WTC11 (cell line): ENCODE measurements at places on chromosomes 4 and X. TPM values are rescaled to one million over a fixed set of nuclear protein-coding genes. Genes with fewer than 3 reads are reported as not detected.

GRCh38 chr4:70873216-70873615 lies 29.0 kb upstream of the MOB1B start:
- no peak for DNase-seq

GRCh38 chrX:45022150-45022549 lies 149.2 kb downstream of the KDM6A start:
- no peak for DNase-seq

GRCh38 chr4:38210396-38211114 lies 250.4 kb downstream of the PTTG2 start:
- no peak for DNase-seq

GRCh38 chr4:177371461-177371860 lies 61.8 kb downstream of the NEIL3 start:
- DNase-seq, result no peak

GRCh38 chr4:6468376-6468775 lies 4.0 kb downstream of the PPP2R2C start:
- DNase-seq, result no peak

GRCh38 chr4:140497405-140497746 lies 717 bp downstream of the MGAT4D start:
- peak; percentile 24 for DNase-seq

GRCh38 chr4:15989424-15989823 lies 26.4 kb upstream of the FGFBP2 start:
- DNase-seq, result no peak

GRCh38 chr4:177087060-177087459 lies 222.6 kb upstream of the NEIL3 start:
- no peak for DNase-seq

DNA sequence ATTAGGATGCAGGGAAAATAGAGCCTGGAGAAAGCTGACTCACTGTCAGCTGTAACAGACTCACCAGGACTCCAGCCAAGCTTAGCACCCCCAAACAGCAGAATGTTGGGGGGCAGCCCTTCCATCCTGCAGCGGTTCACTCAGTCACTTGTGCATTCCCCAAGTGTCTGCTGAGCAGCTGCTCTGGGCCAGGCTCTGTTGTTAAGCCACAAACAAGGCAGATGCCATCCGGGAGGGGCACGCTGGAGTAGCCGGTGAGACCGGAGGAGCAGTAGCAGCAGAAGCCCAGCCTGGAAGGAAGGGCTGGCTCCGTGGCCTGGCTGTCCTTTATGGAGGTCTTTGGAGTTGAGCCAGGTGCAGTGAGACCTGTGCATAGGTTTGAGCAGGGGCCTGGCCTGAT lies 22.0 kb downstream of the CCNQ start:
- no peak for DNase-seq

DNA sequence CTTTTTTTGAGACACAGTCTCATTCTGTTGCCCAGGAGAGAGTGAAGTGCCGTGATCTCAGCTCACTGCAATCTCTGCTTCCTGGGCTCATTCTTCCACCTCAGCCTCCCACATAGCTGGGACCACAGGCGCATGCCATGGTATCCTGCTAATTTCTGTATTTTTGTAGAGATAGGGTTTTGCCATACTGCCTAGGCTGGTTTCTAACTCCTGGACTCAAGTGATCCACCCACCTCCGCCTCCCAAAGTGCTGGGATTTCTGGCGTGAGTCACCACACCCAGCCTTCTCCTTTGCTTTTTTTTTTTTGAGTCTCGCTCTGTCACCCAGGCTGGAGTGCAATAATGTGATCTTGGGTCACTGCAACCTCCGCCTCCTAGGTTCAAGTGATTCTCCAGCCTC lies 94.1 kb downstream of the PDS5A start:
- DNase-seq, result no peak

DNA sequence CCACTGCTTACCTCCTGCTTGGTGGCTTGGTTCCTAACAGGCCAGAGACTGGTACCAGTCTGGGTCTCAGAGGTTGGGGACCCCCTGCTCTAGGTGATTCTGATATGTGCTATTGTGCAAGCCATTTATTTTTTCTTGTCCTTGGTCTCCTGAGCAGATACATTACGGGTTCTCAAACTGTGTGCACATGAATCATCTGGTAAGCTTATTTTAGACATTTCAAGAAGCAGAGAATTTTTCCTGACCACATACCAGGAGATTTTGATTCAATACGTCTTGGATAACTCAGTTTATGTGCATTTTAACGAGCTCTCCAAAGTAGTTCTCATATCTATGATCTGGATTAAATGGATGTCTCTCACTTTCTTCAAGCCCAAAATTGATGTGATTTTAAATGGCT lies 77.2 kb downstream of the FHIP1A start:
- DNase-seq, result no peak

DNA sequence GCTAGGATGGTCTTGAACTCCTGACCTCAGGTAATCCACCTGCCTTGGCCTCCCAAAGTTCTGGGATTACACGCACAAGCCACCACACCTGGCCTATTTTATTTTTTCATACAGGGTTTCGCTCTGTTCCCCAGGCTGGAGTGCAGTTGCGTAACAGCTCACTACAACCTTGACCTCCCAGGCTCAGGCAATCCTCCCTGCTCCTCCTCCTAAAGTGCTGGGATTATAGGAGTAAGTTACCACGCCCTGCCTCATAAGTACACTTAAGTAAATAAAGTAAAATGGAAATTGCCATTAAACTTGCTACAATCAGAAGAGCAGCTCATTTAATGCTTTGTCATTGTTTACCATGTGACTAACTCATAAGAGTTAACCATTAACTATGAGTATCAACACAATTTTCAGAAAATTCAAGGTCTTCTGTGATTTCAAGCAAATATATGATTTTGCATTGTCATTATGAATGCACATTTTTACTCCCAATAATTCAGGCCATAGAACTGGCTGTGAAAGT lies 12.3 kb downstream of the UGDH start:
- DNase-seq, result no peak

- no peak for DNase-seq
Observed at GRCh38 chr4:141788169-141788915, 152.0 kb downstream of the IL15 start.

GRCh38 chrX:70117738-70118137 lies 15.5 kb upstream of the IGBP1 start:
- DNase-seq, result no peak

- no peak for DNase-seq
Observed at GRCh38 chrX:45449982-45450381, 249.3 kb upstream of the DIPK2B start.

- no peak for DNase-seq
Observed at GRCh38 chrX:29555465-29556091, 659.8 kb upstream of the MAGEB2 start.

DNA sequence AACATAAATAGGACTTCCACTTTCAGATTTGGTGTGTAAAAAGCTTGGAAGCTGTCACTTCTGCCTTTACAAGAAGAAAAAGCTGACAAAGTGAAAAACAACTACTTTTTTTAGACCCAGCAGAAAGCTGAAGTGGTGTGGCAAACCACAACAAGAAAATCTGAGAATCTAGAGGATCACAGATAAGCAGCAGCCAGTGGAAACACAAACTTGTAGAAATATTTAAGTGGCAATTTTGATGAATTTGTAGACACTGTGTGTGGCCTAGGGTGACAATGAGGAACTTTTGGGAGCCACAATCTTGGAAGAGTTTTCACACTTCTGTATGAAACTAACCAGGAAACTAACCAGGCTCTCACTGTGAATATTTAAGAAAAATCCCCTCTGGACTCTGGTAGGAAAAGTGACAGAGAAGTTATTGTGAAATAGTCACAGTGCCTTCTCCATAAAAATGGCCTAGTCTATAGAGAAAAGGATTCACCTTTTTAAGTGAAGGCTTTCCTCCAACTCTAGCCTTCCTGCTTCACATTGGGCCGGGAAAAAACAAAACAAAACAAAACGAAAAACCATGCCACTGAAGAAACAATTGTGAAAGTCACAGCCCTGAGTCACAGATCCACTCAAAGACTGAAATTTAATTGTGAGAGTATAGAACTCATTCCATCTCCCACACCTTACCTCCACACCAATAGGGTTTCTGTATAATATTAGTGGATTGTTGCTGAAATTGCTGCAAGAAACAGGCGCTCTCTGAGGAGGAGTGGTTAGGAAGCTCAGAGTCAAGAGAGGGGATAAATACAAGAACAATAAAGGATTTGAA lies 26.7 kb upstream of the GUCY1A1 start:
- no peak for DNase-seq

GRCh38 chr4:98521486-98521885 lies 136.9 kb downstream of the TSPAN5 start:
- DNase-seq, result no peak

GRCh38 chr4:44157611-44158277 lies 290.9 kb downstream of the KCTD8 start:
- DNase-seq, result no peak

DNA sequence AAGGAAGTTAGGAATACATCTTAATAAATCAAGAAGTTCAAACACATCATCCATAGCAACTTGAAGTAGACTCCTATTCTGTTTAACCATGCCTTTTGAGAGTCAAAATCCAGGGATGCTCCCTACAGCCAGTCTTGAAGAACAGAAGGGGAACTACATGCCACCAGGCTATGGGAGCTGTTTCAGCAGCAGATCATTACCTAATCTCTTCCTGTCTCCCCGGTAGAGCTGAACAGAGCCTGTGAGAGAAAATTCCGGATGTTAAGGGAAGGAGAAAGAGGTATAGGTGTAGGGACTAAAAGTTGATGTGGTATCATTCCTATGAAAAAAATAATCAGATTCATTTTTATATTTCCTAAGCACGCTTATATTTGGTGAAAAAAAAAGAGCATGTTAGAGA lies 352.2 kb downstream of the SPRY1 start:
- DNase-seq, result no peak

DNA sequence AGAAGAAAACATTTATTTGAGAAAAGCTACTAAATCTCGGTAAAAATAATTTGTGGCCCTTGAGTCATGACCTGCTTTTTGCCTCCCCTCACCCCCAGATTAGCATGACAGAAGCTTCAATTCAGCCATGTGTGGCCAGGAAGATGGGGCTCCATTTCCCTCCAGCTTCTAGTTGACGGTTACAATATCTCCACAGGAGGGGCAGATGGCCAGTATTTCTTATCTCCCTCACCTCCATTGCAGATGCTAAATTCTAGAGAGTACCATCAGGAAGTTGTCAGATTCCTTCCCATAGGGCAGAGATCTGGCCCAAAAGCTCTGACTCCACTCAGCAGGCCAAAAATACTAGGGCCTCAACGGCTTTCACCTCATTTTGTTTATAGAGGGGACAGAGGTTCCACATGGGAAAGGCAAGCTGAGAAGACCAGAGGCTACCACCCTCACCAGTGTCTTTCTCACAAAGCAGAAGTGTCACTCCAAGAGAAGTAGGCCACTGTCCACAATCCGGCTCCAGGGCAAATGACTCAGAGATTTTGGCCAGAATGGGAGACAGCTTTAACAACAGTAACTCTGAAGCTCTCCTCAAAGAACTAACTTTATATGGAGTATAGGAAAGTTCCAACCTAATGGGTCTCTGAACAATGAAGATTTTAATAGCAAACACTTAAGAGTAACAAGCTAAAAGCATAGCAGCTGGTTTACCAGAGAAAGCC lies 108.3 kb downstream of the TBC1D19 start:
- no peak for DNase-seq

DNA sequence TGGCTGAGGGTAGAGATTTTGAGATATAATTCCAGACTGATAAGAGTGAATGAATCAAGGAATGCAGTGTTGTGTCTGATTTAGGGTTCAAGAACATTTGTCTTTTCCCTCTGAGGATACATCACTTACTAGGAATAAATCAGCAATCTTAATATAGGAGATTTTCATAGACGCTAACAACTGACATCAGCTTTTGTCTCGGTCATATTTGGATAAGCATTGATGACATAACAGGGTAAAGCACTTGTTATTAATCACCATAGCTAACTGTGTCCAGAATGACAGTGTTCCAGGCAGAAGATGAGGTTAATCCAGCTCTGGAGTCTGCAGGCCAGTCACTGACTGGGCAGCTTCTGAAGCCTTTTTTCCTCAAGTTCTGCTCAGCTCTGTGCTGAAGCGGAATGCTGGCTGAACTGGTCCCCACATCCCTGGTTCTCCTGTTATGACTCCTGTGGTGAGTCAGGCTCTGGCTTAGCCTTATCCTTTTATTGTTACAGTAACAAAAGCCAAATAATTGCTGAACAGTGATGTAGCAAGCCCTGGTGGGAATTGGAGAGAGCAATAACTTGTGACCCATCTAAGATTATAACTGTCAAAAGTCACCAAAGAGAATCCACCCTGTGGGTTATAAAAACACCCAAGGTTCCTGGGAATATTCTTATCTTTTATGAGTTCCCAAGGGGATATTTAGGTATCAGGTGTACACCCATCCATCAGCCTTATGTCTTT lies 41.8 kb downstream of the FNIP2 start:
- DNase-seq, result no peak

GRCh38 chr4:31307029-31307428 lies 586.9 kb downstream of the PCDH7 start:
- no peak for DNase-seq

GRCh38 chrX:107775000-107775733 lies 420 bp downstream of the TSC22D3 start:
- no peak for DNase-seq

The CRLF2 gene
- total RNA-seq, result 0.11 TPM in 1 of 3 replicates, not detected in the others

The PAGE2B gene
- total RNA-seq, result 0.46 to 0.94 TPM (median 0.92 TPM) in 3 replicates

The NLGN4X gene
- 53.8 to 66.9 TPM (median 63.3 TPM) in 3 replicates for total RNA-seq

The TCEAL6 gene
- 0.62 to 1.1 TPM (median 0.81 TPM) in 3 replicates for total RNA-seq

The PDLIM3 gene
- total RNA-seq, result 6.2 to 7.0 TPM (median 6.9 TPM) in 3 replicates

The HMX1 gene
- 6.9 to 10.0 TPM (median 7.8 TPM) in 3 replicates for total RNA-seq

The MAGEA11 gene
- total RNA-seq, result not detected in 3 replicates

The SCRG1 gene
- not detected in 3 replicates for total RNA-seq

The PPP1R2C gene
- total RNA-seq, result not detected in 3 replicates

The TMEM31 gene
- total RNA-seq, result 0.24 to 0.34 TPM (median 0.27 TPM) in 3 replicates

The HPSE gene
- 3.0 to 3.8 TPM (median 3.7 TPM) in 3 replicates for total RNA-seq

The PRKG2 gene
- 1.9 to 3.6 TPM (median 2.7 TPM) in 3 replicates for total RNA-seq

The CXCL1 gene
- 0.85 to 1.4 TPM (median 1.4 TPM) in 3 replicates for total RNA-seq

The RTL9 gene
- 0.07 to 0.24 TPM (median 0.11 TPM) in 3 replicates for total RNA-seq

The CYLC1 gene
- total RNA-seq, result not detected in 3 replicates

The LRIT3 gene
- total RNA-seq, result 0.07 to 0.14 TPM (median 0.11 TPM) in 3 replicates

The SMIM10L2A gene
- 4.5 to 4.8 TPM (median 4.7 TPM) in 3 replicates for total RNA-seq

The FLNA gene
- total RNA-seq, result 914 to 1,017 TPM (median 992 TPM) in 3 replicates

The GAGE1 gene
- 1.2 TPM in 1 of 3 replicates, not detected in the others for total RNA-seq

The HTRA3 gene
- 2.3 to 5.5 TPM (median 4.8 TPM) in 3 replicates for total RNA-seq

The TEC gene
- 8.8 to 10.5 TPM (median 9.2 TPM) in 3 replicates for total RNA-seq

The LUZP4 gene
- not detected in 3 replicates for total RNA-seq

The MAGEA1 gene
- not detected in 3 replicates for total RNA-seq
